Effector memory CD4-positive, alpha-beta T cell (primary cell): ENCODE measurements at places on chromosomes 6 and 20.

GRCh38 chr20:60101891-60102281 is 143.7 kb downstream of the CDH26 start:
- no peak for DNase-seq

DNA sequence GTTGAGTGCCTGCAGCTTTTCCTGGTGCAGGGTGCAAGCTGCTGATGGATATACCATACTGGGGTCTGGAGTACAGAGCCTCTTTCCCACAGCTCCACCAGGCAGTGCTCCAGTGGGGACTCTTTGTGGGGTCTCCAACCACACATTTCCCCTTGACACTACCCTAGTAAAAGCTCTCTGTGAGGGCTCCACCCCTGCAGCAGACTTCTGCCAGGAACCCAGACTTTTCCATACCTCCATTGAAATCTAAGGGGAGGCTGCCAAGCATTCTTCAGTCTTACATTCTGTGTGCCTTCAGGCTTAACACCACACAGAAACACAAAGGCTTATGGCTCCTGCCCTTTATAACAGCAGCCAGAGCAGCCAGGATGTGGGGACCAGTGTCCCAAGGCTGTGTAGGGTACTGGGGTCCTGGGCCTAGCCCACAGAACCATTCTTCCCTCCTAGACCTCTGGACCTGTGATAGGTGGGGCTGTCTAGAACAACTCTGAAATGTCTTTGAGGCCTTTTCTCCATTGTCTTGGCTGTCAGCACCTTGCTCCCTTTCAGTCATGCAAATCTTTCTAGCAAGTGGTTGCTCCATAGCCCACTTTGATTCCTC is 65.7 kb downstream of the TBXT start:
- DNase-seq, result no peak

DNA sequence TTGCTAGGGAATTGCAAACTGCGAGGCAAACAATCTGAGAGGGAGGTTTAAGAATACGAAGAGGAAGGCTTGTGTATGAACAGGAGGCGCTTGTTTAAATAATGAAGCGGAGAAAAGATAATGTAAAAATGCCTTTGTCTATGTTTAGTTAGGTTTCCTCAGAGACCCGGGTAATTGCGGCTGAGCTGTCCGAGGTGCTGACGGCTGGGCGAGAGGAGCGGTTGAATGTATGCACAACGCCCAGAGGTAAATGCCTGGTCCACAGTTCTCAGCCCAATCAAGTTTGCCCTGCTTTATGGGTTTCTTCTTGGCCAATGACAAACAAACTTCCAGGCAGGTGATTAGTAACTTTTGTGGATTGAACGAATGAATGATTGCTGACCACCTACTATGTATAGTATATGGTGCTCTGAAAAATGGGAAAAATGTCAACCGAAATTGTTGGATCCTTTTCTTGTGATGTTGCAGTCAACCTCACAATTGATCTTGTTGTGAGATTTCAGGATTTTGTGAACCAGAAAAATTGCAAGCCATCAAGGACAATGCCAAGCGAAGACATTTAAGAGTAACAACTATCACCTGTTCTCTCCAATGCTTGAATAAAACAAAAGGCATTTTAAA is 38.3 kb upstream of the SLC32A1 start:
- no peak for DNase-seq

DNA sequence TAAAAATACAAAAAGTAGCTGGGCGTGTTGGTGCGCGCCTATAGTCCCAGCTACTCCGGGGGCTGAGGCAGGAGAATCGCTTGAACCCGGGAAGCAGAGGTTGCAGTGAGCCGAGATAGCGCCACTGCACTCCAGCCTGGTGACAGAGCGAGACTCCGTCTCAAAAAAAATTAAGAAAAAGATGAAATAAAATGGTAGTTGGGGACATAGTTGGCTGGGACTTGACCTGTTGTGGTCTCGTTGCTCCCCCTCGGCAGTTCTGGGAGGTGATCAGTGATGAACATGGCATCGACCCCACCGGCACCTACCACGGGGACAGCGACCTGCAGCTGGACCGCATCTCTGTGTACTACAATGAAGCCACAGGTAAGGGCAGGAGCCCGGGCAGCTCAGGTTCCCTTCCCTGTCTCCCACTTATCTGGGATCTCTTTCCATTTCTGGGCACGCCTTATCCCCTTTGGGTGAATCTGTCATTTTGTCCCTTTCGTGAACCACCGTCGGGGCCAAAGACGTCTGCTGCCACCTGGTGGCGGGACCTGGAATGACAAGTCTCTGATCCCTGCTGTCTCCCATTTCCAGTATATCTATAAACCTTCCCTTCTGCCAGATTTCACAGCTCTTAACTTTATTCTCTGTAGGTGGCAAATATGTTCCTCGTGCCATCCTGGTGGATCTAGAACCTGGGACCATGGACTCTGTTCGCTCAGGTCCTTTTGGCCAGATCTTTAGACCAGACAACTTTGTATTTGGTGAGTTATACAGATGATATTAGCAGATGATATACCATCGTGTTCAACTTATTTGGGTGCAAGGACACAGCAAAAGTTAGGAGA is 2.3 kb downstream of the TUBB start:
- DNase-seq, result peak; percentile 80

GRCh38 chr6:159444056-159444760 is 248.8 kb downstream of the SOD2 start:
- DNase-seq, result no peak

DNA sequence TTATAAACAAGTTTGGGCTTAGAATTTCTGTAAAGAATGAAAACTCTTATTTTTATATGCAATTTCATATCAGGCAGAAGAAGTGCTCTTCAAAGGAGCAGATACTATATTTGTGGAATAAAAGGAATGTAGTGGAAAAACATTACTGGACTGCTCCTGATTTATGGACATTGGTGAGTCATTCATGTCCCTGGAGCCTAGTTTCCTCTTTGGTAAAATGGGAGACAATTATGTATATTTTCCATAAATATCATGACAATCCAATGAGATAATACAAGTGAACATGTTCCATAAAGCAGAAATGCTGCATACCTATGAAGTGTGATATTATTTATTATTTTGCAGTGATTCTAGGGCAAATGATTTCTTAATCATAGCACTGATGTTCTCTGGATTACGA is 445.8 kb upstream of the CITED2 start:
- DNase-seq, result no peak

- DNase-seq, result no peak
Measured at GRCh38 chr6:49051281-49051680, 411.8 kb downstream of the MMUT start.

DNA sequence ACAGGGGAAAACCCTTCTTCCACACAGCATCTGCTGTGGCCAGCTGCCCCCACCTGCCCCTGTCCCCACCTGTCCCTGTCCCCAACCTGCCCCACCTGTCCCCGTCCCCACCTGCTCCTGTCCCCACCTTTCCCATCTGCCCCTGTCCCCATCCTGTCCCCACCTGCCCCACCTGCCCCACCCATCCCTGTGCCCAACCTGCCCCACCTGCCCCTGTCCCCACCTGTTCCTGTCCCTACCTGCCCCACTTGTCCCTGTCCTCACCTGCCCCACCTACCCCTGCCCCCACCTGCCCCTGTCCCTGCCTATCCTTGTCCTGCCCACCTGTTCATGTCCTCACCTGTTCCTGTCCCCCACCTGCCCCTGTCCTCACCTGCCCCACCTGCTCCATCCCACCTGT is 6.4 kb upstream of the MYT1 start:
- DNase-seq, result no peak

DNA sequence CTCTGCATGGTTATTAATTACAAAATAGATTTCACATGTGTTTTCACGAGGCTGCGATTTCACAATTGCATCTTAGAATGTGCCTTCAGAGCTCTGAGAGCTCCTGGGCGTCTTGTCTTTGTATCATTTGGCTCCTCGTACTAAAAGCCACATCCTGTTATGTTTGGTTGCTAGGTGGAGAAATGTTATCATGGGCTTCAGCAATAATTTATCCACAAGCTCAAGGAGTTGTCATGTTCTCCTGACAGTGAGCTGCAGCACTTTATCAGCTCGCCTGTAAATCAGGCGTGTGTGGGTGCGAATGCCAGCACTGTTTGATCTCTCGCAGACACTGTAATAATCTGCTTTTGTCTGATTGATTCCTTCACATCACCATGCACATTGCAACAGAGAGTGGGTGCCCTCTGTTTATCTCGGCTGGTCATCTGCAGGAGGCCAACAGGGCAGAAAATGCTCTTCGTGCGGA is 218.6 kb upstream of the ZFP64 start:
- peak; percentile 50 for DNase-seq

DNA sequence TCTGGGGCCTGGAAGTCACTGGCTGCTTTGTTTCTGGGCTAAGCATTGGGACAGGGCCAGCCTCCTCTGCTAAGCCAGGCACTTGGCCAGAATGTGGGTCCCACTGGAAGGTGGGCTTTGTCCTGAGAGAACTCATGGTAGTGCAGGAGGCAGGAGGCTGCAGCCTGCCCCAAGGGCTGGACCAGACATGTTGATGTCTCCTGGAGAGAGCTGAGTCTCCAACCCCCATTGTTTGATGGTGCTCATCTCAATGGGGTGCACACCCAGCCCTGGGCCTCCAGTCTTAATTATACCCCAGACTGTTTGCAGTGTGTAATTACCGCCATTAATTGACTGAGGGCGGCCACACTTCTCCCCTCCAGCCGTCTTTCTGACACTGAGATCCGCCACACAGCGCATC is 220.5 kb upstream of the PMEPA1 start:
- no peak for DNase-seq

DNA sequence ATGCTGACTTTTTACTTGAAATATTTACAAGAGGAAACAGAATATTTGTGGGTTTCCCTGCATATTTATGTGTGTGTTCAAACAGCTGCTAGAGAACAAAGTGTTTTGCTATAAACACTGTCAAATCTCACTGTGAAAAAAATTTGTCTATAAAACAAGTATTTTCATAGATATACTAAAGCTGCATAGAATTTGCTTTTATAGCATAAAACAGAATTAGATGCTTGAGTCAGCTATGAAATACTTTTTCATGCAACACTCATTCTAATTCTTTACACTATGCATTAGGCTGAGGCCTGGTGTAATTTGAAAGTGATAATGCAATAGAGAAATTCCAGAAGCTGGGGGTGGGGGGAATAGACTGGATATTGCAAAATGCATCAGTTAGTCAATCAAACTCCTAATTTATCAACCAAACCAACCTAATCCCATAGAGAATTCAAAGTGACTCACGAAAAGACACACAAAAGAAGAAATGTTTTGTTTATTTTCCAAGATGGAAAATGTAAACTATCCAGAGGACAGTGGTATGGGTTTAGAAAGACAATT is 148.2 kb downstream of the LAMA2 start:
- no peak for DNase-seq

GRCh38 chr6:90689172-90689571 is 102.3 kb upstream of the MAP3K7 start:
- no peak for DNase-seq

- no peak for DNase-seq
Measured at GRCh38 chr6:41371461-41371991, 36.1 kb downstream of the NCR2 start.

GRCh38 chr20:59123678-59124255 is 39.9 kb upstream of the ZNF831 start:
- no peak for DNase-seq

DNA sequence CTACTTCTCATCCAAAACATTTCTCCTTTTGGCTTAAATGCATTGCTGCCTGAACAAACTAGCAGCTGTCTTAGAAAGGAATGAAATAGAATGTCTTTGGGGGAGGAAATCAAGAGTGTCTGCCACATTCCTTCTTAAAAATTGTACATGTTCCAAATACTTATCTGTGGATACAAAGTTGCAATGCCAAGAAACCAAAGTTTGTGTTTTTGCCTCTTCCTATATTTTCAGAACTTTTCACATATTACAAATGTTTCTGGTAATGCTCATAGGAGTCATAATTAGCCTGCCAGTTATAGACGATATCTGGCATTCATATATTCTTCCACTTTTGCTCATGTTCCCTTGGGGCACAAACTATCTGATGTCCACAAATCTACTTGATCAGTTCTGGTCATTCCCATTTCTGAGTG is 165.5 kb upstream of the BMP5 start:
- no peak for DNase-seq

DNA sequence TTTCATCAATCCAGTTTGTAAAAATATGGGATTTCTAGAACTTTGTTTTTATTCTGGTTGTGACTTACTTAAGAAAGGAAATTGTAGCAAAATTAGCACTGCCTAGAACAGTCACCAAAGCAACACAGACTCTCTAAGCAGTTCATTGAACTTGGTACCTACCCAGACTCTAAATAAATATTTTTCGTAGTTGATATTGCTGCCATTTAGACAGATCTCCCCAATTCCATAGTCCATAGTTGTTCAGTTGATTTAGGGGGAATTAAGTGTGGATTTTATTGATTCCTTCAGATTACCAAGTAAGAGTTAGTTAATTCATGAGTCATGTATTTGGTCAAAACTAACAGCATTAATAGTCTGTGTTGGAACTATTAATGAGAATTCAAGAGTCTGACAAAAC is 822.5 kb downstream of the DHX35 start:
- DNase-seq, result no peak

DNA sequence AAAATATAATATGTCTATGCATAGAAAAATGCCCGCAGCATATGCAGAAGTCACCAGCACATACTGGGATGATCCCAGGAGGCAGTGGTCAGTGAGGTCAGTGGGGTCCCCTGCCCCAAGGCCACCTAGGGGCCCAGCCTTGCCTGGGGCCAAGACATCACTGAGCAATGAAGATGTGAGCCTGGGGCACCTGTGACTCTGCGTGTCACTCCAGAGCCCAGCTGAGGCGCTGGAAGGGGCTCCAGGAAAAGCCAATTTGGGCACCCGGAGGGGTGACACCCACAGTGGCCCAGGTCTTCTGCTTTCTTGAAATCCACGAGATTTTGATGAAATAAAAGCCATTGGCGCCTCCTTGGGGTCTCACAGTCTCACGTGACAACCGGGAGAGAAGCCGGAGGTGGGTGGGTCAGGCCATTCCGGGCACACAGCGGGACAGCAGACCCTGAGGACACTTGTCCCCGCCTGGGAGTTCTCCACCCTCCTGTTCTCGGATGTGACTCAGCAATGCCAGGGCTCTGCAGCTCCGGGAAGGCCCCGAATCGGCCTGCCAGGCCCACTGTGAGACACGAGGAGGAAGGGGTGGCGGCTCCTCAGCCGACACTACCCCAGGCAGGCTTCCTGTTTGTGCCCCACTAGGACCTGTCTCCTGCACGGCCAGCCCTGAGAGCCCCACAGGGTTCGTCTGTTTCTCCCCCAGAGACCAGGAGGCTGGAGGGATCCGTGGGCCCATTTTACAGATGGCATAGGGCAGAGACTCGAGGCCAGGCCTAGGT is 24.4 kb upstream of the SLCO4A1 start:
- peak; percentile 24 for DNase-seq

DNA sequence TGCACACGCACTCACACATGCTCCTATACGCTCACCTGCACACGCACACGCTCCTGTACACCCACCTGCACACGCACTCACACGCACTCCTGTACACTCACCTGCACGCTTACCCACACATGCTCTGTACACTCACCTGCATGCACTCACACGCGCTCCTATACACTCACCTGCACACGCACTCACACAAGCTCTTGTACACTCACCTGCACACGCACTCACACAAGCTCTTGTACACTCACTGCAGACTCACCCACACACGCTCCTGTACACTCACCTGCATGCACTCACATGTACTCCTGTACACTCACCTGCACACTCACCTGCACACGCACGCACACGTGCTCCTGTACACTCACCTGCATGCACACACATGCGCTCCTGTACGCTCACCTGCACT is 22.0 kb upstream of the TAF4 start:
- DNase-seq, result no peak

- no peak for DNase-seq
Measured at GRCh38 chr6:135196739-135197510, 15.8 kb downstream of the MYB start.
